ENCODE measurements at places on chromosomes 2 and 18.

GRCh38 chr2:56784046-56784445, 600.3 kb downstream of the CCDC85A start:
- no peak for DNase-seq

GRCh38 chr2:59892398-59892797, 661.1 kb downstream of the BCL11A start:
- no peak for DNase-seq

- DNase-seq, result no peak
Measured at GRCh38 chr2:241846406-241846805, 12.3 kb downstream of the PDCD1 start.

DNA sequence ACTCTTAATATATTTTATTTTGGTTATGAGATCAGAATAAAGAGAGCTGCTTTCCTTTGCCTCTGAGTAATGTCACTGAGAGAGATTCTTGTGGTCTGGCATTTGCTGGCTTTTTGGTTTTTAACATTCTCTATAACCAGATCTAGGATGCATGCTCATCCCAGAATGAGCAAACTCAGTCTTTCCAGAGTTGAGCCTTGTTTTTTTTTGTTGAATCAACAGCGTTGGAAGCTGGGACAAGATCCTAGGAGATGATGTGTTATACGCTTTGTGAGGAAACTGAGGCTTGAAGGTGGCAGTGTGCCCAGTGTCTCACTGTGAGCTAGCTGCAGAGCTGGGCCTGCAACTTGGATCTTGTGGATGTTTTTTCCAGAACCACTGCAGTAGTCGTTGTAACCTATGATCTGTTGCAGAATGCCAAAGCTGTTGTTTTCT, 19.5 kb downstream of the MYO1B start:
- DNase-seq, result no peak

- DNase-seq, result no peak
Measured at GRCh38 chr2:172516299-172516698, 39.6 kb upstream of the PDK1 start.

- no peak for DNase-seq
Measured at GRCh38 chr2:229101314-229101713, 169.8 kb downstream of the PID1 start.

- no peak for DNase-seq
Measured at GRCh38 chr2:30162806-30163205, 16.0 kb downstream of the YPEL5 start.

- no peak for DNase-seq
Measured at GRCh38 chr2:144498277-144498676, 21.6 kb downstream of the ZEB2 start.

- peak; percentile 15 for DNase-seq
Measured at GRCh38 chr2:232030229-232030628, 68.7 kb downstream of the DIS3L2 start.

GRCh38 chr2:198036029-198036879, 231.9 kb downstream of the PLCL1 start:
- no peak for DNase-seq

DNA sequence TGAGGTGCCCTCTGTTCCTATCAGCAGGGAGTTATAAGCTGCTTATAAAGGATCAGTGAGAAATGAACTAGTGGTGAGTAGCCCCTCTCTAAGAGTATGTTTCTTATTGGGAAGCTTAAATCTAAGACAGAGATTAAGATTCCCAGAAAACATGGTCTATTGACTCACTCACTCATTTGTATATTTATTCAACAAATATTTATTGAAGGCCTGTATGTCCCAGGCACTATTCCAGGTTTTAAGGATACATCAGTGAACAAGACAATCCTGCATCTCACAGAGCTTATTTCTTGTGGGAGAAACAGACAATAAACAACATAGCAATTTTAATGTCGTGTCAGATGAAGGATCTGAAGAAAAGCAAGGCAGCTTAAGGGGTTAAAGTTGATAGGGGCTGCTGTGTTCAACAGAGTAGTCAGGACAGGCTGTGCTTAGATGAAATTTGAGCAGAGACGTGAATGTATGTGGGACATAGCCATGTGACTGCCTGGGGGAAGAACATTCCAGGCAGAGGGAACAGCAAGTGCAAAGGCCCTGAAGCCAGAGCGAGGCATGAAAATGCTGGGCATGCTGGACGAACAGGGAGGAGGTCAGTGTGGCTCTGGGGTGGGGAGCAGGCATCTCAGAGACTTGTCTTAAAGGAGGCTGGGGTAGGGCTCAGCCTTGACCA, 14.8 kb upstream of the PSD4 start:
- DNase-seq, result no peak

GRCh38 chr2:86022661-86023365, 82.9 kb downstream of the POLR1A start:
- no peak for DNase-seq

GRCh38 chr2:177579486-177580036, 187.0 kb downstream of the AGPS start:
- DNase-seq, result no peak

- peak; percentile 62 for DNase-seq
Measured at GRCh38 chr2:240873805-240874714, 5.4 kb downstream of the AGXT start.

GRCh38 chr18:50788284-50788683, 31.5 kb downstream of the MRO start:
- no peak for DNase-seq

GRCh38 chr2:191612496-191612895, 65.4 kb upstream of the NABP1 start:
- DNase-seq, result no peak

DNA sequence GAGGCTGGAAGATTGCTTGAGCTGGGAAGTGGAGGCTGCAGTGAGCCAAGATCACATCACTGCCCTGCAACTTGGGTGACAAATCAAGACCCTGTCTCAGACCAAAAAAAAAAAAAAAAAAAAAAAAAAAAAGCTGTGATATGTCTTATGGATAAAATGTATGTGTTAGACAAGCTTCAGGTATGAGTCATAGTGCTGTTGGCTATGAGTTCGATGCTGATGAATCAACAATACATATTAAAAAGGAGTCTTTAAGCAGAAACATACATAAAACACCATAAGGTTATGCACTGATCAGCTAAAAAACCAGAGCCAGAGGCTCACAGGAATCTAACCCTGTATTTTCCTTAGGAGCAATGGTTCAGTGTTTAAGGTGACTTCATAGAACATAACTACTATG, 332.3 kb downstream of the NCKAP5 start:
- no peak for DNase-seq

DNA sequence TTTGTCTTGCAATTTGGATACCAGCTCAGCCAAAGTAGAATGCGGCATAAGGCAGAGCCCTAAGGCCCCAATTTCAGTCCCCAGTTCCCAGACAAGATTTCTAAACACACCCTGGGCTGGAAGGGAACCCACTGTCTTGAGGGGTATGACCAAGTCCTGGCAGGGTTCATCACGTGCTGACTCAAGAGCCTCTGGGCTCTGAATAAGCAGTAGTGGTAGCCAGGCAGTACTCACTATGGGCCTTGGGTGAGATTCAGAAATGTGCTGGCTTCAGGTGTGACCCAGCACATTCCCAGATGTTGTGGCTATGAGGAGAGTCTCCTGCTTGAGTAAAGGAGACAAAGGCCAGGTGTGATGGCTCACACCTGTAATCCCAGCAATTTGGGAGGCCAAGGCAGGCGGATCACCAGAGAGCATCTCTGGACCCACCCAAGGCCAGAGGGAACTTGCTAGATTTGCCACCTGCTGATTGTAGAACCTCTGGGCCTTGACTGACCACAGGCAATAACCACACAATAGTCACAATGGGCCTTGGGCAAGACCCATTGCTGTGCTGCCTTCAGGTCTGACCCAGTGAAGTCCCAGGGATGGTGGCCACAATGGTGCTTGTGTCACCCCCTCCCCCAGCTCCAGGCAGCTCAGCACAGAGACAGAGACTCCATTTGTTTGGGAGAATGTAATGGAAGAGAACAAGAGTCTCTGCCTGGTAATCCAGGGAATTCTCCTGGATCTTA, 74.9 kb downstream of the ATL2 start:
- DNase-seq, result no peak

DNA sequence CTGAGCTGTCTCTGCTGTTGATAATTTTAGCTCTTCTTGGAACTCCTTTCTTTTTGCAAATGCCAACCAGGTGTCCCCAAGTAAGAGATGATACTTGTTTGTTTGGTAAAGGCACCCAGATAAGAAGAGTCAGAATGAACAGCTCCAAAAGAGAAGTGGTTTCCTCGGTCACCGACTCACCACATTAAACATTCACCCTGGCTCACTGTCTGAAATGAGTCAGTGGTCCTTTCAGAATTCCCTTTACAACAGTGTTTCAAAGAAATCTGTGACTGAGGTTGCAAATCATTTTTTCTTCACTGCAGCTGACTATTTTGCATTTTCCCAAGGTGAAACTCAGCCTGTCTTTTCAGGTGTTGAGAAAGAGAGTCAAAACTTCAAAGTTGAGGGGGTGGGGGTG, 16.2 kb upstream of the CXCR4 start:
- no peak for DNase-seq

Measured in HT-29 (cell line).